Activated CD4-positive, alpha-beta T cell treated with anti-CD3 and anti-CD28 coated beads, Interleukin-2, amount 50 U/mL, for 4 hours (primary cell): ENCODE measurements at places on chromosomes 1 and 21.

DNA sequence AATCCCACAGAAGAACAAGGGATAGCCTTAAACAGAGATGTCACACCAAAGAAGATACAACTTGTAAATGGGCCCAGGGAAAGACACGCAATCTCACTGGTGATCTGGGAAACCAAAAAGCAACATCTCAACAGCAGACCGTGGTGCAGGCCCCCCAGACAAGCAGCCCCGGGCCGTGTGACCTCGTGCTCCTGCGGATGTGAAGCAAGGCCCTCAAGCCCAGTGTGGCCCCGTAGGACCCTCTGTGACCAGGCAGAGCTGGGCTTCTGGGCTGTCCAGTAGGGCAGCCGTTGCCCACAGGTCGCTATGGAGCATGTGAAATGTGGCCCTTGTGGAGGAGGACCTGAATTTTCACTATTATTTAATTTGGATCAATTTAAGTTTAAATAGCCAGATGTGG is 34.9 kb upstream of the TMEM52 start:
- DNase-seq: no peak

DNA sequence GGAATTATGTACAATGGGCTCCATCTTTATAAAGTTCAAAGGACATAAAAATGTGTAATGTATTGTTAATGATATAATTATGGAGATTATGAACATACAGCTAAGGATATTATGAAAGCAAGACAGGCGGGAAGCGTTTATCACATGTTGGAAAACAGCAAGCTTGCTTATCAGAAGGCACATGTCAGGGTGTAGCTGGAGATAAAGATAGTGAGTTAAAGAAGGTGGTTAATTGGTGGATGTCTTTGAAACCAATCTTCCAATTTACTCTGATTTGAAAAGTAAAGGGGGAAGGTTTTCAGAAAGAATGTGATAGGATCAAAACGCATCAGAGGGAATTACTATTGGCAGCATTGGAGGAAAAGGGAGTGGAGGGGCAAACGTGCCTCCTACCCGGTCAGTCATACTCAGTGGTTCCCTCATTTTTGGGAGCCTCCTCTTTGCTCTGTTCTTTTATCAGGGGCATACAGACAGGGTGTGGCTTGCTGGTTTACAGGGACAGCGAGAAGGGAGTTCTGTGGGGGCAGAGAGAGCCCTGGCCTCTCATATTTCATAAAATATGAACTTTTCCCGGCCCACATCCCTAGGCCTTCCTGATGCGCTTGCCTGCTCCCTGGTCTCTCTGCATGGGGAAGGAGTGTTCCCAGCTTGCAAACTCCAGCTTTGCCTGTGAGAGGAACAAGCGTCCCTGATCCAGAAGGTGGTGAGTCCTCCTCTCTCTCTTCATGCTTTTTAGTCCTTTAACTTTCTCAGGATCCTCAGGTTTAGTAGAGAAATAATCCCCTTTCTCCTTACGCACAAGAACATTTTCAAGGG is 8.0 kb upstream of the SVBP start:
- DNase-seq: no peak

- no peak for DNase-seq
Measured at GRCh38 chr1:223887747-223888418, 42.1 kb upstream of the TP53BP2 start.

- no peak for DNase-seq
Measured at GRCh38 chr1:17984583-17984982, 123.0 kb upstream of the IGSF21 start.

DNA sequence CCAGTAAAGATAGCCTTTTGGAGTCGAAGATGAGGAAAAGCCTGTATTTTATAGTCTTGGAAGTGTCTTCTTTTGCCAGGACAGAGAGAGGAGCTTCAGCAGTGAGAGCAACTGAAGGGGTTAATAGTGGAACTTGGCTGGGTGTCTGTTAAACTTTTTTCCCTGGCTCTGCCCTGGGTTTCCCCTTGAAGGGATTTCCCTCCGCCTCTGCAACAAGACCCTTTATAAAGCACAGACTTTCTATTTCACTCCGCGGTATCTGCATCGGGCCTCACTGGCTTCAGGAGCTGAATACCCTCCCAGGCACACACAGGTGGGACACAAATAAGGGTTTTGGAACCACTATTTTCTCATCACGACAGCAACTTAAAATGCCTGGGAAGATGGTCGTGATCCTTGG is at the start of gene VCAM1:
TSS of gene VCAM1 (plus strand) at position 253 of the 400 bp plus-strand sequence. CDS start at position 372, 119 bp downstream.
- no peak for DNase-seq

- no peak for DNase-seq
Measured at GRCh38 chr1:46550751-46551231, 656 bp downstream of the KNCN start.

- DNase-seq: no peak
Measured at GRCh38 chr1:41478118-41478748, 6.2 kb downstream of the EDN2 start.
